ENCODE measurements at places on chromosomes 13 and 19.

GRCh38 chr19:47754206-47755064 is 9.1 kb downstream of the NOP53 start:
- DNase-seq, result no peak

GRCh38 chr13:59414006-59414405 is 749.7 kb downstream of the DIAPH3 start:
- no peak for DNase-seq

DNA sequence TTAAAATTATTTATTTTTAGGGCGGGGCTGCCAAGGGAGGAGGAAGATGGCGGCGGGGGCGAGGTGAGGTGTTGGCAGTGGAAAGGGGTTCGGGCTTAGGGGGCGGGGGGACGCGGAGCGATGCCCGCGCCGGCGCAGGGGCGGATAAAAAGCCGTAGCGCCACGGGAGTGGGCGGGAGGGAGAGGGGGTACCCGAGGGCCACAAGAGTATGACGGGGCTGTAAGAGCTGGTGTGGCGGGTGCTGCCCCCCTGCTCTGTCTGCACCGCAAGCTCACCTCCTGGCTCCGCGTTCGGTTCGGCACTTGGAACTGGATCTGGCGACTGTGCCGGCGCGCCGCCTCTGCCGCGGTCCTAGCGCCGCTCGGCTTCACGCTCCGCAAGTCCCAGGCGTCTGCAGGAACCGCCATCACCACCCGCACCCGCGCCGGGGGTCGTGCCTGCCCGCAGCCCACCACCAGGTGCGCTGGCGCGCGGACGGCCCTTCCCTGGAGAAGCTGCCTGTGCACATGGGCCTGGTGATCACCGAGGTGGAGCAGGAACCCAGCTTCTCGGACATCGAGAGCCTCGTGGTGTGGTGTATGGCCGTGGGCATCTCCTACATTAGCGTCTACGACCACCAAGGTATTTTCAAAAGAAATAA is 265.2 kb upstream of the SGCG start:
- no peak for DNase-seq

GRCh38 chr13:109087916-109088623 is 458.7 kb downstream of the MYO16 start:
- no peak for DNase-seq

- DNase-seq, result no peak
Measured at GRCh38 chr13:69912630-69913029, 195.0 kb upstream of the ATXN8OS start.

GRCh38 chr13:22200440-22200839 is 529.6 kb downstream of the FGF9 start:
- no peak for DNase-seq

DNA sequence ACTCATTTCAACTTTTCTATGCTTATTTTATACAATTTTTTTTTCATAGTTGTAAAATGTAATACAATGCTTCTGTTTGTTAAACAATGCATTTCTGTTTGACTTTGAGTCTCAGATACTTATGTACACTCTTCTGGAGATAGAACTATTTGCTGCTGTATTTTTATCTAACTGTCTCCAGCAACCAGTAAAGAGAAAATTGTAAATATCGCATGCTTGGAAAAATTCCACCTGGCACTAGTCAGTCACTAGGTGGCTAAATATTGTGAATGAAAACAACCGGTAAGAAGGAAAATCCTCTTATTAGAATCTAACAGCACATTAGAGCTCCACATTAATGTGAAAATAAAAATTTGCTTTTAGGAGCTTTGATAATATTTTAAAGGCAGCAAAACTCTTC is 876.5 kb downstream of the PCDH9 start:
- DNase-seq, result no peak

- DNase-seq, result no peak
Measured at GRCh38 chr19:28296506-28296905, 916.4 kb downstream of the UQCRFS1 start.

DNA sequence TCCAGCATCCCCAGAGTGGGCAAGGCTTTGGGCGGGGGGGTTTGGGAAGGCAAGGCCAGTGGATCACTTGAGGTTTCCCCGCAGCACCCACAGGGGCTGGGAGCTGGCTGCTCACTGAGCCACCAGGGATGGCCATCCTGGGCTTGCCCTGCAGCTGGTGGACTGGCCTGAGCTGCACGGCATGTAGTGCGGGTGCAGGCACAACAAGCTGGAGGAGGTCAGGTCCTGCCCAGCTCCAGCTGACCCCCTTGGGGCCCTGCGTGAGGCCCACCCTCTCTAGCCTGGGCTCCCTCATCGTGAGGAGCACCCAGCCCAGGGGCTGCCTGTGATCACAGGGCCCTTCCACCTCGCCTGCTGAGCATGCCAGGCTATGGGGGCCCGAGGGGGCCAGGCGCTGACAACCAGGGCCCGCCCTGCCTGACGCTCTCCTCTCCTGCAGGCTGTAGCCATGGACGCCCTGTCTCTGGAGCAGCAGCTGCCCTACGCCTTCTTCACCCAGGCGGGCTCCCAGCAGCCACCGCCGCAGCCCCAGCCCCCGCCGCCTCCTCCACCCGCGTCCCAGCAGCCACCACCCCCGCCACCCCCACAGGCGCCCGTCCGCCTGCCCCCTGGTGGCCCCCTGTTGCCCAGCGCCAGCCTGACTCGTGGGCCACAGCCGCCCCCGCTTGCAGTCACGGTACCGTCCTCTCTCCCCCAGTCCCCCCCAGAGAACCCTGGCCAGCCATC is 22.9 kb downstream of the COMP start:
- no peak for DNase-seq

DNA sequence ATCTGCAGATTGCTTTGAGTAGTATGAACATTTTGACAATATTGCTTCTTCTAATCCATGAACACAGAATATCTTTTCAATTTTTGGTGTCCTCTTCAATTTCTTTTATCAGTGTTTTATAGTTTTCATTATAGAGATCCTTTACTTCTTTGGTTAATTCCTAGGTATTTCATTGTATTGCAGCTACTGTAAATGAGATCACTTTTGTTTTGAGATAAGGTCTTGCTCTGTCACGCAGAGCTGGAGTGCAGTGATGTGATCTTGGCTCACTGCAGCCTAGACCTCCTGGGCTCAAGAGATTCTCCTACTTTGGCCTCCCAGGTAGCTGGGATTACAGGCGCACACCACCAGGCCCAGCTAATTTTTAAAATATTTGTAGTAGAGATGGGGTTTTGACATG is 9.8 kb downstream of the CYP2A7 start:
- no peak for DNase-seq

GRCh38 chr13:27263438-27263837 is 7.2 kb upstream of the RASL11A start:
- no peak for DNase-seq

GRCh38 chr13:95784161-95784899 is 107.4 kb downstream of the DNAJC3 start:
- no peak for DNase-seq

DNA sequence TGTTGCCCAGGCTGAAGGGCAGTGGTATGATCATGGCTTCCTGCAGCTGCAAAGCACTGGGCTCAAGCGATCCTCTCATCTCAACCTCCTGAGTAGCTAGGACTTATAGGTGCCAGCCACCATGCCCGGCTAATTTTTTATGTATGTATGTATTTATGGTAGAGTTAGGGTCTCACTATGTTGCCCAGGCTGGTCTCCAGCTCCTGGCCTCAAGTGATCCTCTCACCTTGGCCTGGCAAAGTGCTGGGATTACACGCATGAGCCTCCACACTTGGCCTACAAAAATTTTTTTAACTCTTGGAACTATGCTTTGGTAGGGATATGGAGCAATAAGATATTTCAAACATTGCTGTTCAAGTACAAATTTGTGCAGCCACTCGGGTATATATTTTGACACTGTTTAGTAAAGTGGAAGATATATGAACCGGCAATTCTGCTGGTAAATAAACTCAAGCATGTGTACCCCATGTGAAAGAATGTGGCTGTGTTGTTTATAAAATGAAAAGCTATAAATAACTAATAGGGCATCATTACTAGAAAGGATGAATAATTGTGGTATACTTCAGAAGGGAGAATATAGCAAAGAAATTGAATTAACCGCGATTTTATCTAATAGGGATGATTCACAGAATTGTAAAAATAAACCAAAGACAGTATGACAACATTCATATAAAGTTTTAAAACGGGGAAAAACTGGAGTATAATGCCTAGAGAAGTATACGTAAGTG is 1.1 kb downstream of the ZNF566 start:
- no peak for DNase-seq

DNA sequence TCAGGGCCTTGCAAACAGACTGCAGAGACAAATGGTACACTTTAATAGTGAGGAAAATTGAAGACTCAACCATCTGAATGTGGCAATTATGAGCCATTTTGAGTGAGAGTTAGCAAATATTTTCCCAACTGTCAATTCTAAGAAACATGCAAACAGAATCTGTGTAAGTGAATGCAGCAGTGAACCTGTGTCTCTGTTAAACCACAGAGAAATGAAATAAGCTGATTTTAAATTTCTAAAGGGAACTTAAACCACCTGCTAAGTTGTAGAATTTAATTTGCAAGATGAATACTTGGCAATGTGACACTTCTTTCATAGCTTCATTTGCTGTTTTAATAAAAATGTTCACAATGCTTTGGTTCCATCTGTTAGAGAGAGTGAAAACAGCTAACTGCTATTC is 42.0 kb upstream of the TDRD3 start:
- no peak for DNase-seq

DNA sequence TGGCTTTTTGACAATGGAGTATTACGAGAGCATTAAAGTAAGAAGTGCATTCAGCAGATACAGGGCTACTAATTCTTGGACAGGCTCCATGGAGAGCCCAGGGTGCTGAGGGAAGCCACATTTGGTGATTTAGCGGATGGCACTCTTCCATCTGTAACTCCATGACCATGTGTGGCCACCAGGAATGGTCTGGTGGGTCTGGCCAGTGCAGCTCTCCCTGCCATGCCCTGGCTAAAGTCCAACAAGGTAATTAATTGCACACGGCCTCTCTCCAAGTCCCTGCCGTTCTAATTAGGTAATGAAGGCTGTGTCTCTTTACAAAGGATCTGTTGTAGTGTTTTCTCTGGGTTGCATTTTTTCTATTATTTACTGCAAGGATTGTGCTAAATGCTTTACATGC is 4.3 kb upstream of the ZFR2 start:
- no peak for DNase-seq

- no peak for DNase-seq
Measured at GRCh38 chr19:14686411-14686810, 3.4 kb upstream of the ZNF333 start.

GRCh38 chr13:111341886-111342285 is 21.4 kb downstream of the TEX29 start:
- no peak for DNase-seq

DNA sequence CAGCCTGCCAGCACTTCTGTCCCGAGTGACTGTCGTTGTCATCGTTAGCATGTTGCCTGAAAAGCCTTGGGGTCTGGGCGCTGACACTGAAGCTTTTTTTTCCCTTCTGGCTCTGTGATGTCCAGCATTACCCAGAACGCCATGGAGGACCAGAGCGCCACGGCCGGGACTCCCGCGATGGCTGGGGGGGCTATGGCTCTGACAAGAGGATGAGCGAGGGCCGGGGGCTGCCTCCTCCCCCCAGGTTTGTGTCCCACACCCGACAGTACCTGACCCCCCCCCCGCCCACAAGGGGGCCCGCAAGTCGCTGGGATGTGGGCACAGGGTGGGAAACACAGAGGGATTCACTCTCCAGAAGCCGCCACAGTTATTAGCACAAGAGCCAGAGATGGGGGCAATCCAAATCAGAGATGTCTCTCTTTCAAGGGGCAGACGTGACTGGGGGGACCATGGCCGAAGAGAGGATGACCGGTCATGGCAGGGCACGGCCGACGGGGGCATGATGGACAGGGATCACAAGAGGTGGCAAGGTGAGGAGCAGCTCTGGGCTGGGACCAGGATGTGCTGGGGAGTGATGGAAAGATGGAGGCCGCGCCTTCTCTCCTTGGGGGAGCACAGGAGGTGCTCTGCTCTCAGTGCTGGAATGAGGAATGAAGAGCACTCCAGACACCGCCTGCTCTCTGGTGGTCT is 13.2 kb downstream of the MICOS13 start:
- DNase-seq, result no peak

GRCh38 chr13:66574606-66575005 is 655.5 kb downstream of the PCDH9 start:
- no peak for DNase-seq

DNA sequence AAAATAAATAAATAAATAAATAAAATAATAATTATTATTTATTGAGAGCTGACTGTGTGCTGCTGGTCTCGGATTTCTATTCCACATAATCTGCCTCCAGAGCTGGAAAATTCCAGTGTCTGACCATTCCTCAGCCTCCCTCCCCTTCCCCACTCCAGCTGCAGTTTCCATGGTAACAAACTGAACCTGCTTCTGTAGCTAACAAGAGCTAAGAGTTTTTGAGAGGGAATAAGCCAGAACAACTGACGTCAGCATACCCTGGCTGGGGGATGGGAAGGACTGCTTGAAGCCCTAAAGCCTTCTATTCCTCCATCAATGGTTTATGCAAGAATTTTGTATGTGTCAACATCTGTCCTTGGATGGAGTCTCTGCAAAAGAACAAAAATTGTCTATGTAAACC is 26.0 kb upstream of the PEG3 start:
- no peak for DNase-seq

All from stimulated activated CD4-positive, alpha-beta T cell treated with anti-CD3 and anti-CD28 coated beads, Interleukin-1b, Interleukin-23, amount 100 ng/mL, for 1 hour (primary cell).